HEK293T (cell line): ENCODE measurements at places on chromosomes 2 and 18.

DNA sequence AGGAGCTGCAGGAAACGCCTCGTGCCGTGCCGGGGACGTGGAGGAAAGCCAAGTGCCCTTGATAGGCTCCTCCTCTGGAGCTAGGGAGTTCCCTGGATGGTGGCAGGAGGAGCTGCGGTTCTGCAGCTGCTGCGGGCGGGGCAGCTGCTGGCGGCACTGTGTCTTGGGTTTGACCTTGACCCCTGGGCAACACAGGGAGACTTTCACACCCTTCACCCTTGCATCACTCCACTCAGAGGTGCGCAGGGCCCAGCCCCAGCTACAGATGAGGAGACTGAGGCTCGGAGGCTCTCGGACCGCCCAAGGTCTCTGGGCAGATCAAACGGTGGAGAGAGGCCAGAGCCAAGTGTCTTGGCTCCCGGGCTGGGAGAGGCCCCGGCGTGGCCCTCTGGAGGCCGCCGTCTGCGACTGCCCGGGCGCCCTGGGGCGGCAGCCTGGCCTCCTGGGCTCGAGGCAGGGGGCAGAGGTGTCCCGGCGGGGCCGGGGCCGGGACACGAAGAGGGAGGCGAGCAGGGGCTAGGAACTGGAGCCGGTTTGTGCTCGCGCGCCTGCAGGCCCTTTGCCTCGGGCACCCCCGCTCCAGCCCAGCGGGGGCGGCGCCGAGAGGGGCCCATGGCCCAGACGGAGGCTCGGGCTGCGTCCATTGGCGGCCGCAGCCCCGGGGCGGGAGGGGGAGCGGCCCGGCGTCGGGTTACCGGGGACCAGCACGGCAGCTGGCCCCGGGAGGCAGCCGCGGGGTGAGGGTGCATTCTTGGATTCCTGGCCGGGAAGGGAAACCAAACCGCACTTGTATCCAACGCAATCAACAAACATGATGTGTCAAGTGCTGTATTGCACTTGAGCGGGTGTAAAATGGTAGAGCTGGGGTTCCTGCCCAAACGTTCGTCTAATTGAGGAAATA is 129.6 kb upstream of the SLC1A4 start:
- peak; percentile 61 for DNase-seq

DNA sequence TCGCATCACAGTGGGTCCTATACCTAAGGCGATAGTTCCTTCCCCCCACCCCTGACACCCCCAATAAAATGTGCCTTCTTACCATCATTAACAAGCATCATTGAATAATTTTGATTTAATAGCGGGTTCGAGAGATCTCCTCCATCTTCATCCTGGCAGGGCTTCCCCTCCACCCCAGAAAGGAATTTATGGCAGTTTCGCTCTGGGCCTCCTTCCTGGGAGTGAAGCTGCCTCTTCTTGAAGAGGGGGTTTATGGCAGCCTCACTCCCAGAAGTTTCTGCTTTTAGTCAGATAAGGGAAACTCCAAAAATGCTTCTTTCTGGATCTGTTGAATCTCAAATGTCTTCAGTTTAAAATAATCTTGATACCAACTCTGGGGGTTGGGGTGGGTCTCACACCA is 45.7 kb downstream of the RRM2 start:
- no peak for DNase-seq

- no peak for DNase-seq
Observed at GRCh38 chr2:239946864-239947728, 78.0 kb downstream of the NDUFA10 start.

GRCh38 chr2:64587561-64587960 is 63.4 kb downstream of the AFTPH start:
- no peak for DNase-seq

GRCh38 chr18:35019933-35020332 is 21.3 kb upstream of the MAPRE2 start:
- no peak for DNase-seq

GRCh38 chr2:238493880-238494572 is 67.3 kb downstream of the ASB1 start:
- DNase-seq: no peak

GRCh38 chr2:161170377-161170776 is 10.1 kb downstream of the TANK start:
- DNase-seq: no peak

DNA sequence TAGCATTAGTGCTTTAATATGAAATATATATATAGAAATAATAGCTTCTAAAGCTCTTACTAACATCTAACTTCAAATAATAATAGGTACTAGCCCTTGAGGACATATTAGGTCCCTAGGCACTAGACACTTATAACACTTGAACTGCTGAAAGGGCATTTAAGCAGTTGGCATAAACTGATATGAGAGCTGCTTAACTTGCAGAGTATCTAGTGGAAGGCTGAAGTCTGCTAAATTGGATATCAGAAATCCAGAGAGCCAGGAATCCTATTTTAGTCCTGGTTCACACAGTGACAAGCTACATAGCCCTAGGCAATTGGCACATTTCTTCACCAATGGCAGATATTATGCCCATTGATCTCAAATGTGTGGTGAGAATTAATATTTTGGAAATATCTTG is 326.9 kb upstream of the UBE2E3 start:
- DNase-seq: no peak

DNA sequence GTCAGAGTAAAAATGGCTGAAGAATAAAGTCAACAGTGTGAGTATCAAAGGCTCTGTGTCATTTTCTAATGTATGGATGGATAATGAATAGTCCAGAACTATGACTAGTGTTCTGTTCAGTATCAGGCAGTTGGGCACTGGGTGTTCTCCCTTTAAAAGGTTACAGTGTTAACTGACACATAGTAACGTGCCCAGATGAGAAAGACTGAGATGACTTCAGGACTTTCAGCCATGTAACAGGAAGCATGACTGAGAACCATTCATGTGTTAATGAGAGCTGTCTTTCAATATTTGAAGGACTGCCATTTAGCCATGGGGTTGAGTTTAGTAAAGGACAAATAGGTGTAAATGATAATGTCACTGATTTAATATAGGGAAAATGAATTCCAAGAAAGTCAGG is 187.1 kb downstream of the GULP1 start:
- DNase-seq: no peak

GRCh38 chr18:44051026-44051425 is 629.7 kb upstream of the SETBP1 start:
- DNase-seq: no peak

- DNase-seq: no peak
Observed at GRCh38 chr2:72623481-72623880, 202.4 kb downstream of the EXOC6B start.

- no peak for DNase-seq
Observed at GRCh38 chr2:11602563-11603204, 67.3 kb downstream of the NTSR2 start.

DNA sequence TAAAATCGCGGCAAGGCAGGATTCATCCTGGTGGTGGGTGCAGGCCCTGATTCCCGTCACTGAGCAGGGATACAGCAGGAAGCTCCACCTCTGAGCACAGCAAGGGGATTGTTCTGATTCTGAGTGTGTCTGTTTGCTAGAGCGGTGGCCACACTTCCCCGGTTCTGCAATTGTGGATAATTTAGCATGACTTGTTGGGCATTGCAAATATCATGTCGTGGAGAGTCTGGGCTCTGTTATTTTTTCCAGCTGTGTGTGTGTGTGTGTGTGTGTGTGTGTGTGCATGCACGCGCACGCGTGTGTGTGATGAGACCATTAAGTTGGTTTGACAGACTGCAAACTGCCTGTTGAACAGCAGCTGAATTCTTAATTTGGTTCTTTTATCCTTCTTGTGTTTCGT is 4.1 kb upstream of the TMEM18 start:
- no peak for DNase-seq

GRCh38 chr2:96522304-96523203 is 14.0 kb upstream of the ARID5A start:
- no peak for DNase-seq

GRCh38 chr2:37282746-37283145 is 41.9 kb downstream of the PRKD3 start:
- no peak for DNase-seq

DNA sequence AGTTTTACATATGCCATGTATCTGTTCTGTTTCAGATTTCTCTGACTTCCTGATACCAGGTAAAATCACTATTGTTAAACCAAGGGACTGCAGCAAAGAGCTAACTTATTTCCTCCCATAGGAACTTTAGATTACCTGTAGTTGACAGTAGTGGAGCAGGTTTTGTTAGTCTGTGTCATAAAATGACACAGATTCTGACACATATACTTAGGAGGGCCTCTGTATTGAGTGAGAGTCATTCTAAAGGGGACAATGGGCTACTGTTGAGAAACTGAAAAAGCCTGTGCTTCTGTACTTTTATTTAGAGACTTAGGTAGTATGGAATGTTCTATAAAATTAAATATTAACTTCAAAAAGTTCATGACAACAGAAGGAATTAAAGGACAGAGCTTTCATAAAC is 48.2 kb downstream of the KCMF1 start:
- no peak for DNase-seq

DNA sequence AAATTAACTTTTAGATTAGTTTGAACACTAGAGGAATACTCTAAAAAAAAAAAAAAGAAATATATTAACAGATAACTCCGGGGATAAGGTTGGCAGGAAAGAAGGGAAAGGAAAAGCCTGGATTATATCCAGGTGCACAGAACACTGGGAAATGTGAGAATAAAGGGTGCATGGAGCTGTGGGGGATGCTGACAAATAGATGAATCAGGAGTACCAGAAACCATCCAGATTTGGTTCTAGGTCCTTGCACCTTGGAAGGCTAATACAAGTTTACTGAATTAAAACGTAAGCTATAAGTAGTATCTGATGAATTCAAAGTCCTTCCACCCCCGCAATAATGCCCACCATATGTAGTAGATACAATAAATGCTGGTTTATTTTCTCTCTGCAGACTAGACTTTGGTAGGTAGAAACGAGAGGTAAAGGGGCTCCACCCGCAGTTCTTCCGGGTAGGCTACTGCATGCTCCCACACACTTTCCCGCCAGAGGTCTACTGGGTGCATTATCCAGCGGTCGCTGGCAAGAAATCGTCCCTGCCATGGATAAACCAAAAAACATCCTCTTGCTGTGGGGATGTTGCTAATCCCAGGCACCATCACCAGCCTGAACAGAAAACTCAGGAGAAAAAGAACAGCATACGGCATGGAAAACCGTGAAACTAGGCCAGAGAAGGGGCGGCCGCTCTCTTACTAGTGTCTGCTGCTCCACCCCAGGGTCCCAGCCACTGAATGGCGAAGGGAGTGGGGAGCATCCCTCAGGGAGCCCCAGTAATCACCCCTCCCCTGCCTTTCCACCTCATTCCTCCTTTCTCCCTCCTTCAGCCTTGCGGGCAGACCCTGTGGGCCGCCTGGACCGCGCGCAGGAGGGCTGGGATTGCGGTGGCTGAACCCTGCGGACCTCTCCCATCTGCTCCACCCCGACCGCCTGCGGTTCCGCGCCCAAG is 1.5 kb downstream of the CNRIP1 start:
- no peak for DNase-seq

DNA sequence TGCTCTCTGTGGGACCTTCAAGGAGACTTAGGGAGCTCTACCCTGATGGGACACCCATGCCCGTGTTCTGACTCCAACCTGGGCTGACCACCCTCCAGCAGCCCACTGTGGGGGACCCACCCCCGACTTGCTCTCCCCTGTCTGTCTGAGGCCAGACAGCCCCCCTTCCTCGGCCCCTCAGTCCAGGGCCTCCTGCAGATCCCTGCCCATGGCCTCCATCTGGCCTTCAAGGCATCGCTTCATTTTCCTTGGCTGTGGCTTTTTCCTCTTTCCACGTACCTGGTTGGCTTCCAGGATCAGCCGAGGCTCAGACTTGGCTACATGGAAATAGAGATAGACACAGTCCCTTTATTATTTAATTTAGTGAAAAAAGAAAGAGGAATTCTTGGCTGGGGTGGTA is 290.0 kb downstream of the CYP26B1 start:
- no peak for DNase-seq

DNA sequence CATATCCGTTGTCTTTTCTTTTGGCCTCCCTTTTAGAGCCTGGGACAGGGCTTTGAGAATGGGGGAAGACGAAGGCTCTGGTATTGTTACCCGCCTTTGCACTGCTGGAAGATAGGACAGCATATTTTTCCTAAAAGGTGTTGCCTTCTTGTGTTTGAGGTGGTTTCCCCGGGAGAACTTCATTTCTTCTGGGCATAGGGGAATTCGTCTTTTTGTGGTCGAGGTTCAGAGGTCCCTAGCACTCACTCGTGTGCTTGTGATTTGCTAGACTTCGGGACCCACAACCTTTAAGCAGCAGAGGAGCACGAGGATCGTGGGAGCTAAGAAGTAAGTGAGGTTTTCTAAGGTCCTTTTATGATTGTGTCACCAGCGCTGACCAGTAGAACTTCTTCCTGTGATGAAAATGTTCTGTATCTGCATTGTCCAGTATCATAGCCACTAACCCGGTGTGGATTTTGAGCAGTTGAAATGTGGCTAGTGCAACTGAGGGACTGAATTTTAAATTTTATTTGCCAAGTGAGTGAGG is 611 bp downstream of the ZNF512 start:
- DNase-seq: no peak

DNA sequence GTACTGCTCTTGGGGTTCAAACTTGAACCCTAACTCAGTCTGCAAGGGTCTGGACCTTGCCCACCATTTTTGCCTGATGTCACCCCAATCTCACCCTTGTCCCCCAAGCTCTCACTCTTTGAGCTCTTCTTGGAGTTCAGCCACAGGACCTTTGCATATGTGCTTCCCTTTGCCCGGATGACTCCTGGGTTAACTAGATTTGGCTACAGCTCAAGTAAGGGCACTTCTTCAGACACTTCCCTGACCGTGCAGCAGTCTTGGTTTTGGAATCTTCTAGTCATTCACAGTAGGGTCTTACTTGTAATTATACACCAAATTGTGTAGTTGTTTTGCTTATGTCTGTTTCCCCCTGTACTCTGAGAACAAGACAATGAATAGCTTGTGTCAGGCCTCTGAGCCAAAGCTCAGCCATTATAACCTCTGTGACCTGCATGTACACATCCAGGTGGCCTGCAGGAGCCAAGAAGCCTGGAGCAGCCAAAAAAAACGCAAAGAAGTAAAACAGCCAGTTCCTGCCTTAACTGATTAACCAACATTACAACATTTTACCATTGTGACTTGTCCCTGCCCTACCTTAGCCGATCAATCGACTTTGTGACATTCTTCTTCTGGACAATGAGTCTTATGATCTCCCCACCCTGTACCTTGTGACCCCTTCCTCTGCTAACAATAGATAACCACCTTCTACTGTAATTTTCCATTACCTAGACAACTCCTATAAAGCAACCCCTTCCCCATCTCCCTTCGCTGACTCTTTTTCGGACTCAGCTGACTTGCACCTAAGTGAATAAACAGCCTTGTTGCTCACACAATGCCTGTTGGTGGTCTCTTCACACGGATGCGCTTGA is 1.0 kb upstream of the MOGAT1 start:
- DNase-seq: no peak

DNA sequence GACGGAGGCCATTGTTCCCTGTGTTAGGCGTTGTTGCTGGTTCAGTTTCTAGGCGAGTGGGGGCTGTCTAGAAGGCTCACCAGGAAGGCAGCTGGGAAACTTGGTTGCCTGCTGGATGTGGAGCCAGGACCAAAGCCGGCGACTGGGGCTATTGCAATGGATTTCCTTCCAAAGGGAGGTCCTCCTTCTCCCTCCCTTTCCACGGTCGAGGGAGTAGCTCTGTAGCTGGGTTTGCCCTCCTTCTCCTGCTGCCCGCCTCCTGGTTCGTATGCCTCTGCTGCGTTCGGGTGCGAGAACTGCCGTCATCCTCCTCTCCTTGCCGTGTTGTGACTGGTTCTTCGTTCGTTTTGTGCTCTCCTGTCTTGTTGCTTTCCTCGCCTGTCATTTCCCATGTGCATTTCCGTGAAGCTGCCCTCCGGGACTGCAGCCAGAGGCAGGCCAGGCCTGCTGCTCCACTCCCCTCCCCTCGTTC is 203.4 kb downstream of the NEDD4L start:
- DNase-seq: no peak
